Suppressor macrophage (primary cell): ENCODE measurements at places on chromosomes 4 and X.

GRCh38 chr4:5004496-5004895 is 14.8 kb downstream of the CYTL1 start:
- no peak for DNase-seq

DNA sequence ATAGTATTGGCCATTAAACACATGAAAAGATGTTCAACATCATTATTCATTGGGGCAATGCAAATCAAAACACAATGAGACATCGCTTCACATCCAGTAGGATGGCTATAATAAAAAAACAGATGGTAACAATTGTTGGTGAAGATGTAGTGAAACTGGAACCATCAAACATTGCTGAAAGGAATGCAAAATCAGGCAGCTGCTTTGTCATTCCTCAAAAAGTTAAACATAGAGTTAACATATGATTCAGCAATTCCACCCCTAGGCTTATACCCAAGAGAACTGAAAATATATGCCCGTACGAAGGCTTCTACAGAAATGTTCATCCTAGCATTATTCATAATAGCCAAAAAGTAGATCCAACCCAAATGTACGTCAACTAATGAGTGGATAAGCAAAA is 144.0 kb upstream of the NAP1L5 start:
- no peak for DNase-seq

DNA sequence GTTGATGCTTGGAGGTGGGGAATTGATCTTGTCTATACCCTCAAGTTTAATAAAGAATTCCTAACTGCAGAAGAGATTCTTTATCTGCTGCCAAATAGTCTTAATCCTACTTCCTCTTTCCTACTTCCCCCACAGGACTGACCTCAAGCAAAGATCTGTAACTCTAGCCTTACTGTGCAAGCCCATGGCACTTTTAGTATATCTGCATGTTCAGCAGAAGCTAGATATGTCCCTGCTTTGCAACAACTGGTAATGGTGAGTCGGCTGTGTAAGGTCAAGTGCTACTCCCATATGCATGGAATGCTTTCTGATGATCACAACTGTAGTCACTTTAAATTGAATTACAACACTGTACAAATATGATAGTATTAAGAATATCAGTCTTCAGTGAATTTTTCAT is 26.3 kb upstream of the PDS5A start:
- peak; percentile 81 for DNase-seq

GRCh38 chrX:124341396-124342132 is 4.8 kb upstream of the SH2D1A start:
- DNase-seq = no peak

- DNase-seq = no peak
Observed at GRCh38 chrX:47373198-47373597, 2.8 kb downstream of the ZNF157 start.

GRCh38 chr4:1451752-1452122 is 45.5 kb upstream of the NKX1-1 start:
- no peak for DNase-seq

DNA sequence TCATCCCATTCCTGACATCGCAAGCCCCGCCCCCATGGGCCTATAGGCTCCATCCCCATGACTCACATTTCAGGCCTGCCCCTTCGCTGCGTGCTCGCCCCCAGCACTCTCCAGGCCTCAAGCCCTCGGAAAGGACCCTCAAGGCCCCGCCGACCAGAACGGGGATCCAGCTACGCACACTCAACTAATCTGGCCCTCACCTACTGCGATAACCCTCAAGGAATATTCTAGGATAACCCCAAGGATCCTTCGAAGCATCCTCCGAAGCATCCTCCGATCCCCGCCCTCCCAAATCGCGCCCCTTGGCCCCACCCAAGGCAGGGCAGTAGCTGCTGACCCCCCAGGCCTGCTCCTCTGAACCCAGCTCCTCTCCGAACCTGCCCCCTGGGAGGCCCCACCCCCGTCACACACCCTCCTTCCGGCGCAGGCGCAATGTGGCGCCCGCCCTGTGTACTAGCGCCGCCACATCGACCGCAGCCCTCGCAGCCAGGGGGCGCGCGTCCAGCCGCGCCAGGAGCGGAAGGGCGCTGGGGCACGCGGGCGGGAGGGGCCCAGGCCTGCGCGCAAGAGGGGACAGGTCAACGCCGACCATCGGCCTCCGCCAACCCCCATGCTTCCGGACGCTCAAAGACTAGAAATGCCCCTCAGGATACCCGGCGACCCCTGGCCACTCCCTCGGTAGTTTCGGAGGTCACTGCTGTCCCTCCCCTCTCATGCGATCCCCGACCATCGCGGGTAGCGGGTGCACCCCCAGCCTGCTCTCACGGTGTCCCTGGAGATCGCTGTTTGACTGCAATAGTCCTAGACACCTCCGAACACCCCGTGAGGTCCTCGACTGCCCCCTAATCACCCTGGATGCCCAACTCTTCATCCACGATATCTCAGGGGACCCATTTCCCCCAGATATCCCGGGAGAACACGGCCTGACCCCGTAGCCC is 6.4 kb upstream of the MAGIX start:
- DNase-seq = peak; percentile 93

DNA sequence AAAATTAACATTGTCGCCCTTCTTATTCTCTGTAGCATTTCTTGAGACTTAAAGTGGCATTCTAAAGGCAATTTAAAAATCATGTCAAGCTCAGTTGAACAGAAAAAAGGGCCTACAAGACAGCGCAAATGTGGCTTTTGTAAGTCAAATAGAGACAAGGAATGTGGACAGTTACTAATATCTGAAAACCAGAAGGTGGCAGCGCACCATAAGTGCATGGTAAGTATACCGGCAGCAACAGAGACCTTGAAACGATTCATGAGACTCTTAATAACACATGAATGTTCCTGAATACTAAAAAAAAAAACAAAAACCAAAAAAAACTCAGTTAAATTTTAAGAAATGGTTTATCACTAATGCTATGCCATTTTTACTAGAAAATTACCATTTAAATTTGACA is 82.4 kb upstream of the HPRT1 start:
- peak; percentile 51 for DNase-seq

- no peak for DNase-seq
Observed at GRCh38 chrX:108439426-108439942, at the start of gene COL4A5. Gene COL4A5, plus strand, starts transcription at chrX:108439838. Its CDS starts 288 bp downstream, at chrX:108440126.

GRCh38 chr4:177163532-177163931 is 146.1 kb upstream of the NEIL3 start:
- DNase-seq = no peak

- no peak for DNase-seq
Observed at GRCh38 chr4:103359900-103360299, 161.8 kb upstream of the CENPE start.

DNA sequence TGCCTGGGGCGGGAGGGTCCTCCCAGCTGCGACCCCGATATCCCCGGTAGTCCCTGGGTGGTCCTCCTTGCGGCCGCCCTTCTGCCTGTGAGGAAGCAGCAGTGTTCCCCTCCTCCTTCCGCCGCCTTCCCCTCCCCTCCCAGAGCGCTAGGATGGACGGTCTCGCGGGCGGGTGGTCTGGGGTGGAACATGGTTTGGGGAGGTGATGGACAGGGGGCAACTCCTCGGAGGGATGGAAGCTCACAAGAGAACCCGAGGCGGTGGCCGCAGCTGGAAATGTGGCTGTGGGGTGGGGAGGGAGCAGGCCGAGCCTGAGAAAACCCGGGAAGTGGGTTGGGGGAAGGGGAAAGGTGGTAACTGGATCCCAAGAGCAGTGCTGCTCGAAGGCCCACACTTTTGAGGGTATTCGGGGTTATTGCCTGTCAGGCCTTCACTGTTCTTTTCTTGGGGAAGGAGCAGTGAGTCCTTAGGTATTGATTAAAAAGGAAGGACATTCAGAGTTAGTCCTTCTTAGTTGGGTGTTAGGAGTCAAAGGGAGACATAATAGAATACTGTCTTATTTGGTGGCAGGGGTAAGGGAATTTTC is 581 bp downstream of the UBE2K start:
- DNase-seq = peak; percentile 47

DNA sequence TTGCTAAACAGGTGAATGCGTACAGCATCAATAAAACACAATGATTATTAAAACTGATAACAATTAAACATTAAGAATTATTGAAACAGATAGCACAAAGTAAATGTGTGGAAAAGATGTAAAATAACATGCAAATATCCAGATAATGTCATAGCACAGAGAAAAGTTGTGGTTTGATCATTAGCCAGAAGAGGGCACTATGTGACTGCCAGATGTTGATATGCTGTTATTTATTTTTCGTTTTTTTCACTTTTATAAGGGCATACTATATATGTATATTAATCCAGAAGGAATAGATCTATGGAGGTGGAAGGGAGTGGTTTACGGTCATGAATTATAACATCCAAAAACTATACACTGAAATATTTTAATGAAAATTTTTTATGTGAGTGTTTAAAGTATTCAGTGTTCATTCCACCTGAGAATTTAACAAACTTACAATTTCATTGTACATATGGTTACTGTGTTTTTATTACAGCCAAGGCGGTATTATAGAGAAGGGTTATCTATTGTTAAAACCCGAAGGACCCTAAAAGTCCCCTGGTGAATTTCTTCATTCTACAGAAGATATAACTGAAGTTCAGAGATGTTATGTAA is 211.9 kb upstream of the UGT8 start:
- peak; percentile 21 for DNase-seq

- DNase-seq = no peak
Observed at GRCh38 chr4:94660614-94661013, 97.1 kb upstream of the BMPR1B start.

DNA sequence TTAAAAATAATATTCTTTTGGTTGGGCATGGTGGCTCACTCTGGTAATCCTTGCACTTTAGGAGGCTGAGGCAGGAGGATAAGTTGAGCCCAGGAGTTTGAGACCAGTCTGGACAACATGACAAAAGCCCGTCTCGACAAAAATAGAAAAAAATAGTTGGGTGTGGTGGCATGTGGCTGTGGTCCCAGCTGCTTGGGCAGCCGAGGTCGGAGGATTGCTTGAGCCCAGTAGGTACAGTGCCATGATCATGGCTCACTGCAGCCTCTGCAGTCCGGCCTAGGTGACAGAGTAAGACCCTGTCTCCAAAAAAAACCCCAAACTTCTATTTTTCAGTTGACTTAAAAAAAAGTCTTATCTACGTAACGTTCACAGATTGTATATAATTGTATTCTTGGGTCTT is 23.9 kb downstream of the UBE2K start:
- DNase-seq = no peak

DNA sequence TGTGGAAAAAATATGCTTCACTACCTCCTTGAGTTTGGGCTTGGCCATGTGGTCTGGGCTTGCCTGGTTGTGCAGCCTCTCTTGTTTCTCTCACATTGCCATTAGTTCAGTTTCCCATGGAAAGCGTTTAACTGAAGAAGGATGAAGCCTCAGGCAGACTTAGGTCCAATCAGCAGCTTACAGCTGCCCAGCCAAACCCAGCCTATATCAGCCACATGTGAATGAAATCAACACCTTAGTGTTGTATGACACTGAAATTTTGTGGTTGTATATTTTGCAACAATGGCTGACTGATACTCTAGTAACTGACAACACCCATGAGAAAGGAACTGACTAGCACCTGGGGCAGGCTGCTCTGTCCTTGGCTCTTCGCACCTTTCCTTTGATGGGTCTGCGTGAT is 81.2 kb downstream of the KLF8 start:
- DNase-seq = no peak

DNA sequence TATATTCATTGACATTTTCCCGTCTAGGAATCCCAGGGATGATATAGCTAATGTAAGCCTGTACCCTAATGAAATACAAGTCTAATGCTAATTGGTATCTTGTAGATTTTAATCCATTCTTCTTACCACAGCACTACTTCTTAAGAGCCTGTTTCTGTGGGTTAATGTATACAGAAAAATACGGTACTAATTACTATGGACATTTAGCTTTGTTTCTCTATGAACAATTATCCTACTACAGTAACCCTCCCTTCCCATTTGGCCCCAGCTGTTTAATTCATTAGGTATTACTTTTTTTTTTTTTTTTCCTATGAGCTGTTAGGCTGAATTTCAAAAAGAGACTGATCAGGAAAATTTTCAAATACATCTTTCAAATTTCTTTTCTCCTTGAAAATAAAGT is 245.1 kb upstream of the SLC7A11 start:
- no peak for DNase-seq

DNA sequence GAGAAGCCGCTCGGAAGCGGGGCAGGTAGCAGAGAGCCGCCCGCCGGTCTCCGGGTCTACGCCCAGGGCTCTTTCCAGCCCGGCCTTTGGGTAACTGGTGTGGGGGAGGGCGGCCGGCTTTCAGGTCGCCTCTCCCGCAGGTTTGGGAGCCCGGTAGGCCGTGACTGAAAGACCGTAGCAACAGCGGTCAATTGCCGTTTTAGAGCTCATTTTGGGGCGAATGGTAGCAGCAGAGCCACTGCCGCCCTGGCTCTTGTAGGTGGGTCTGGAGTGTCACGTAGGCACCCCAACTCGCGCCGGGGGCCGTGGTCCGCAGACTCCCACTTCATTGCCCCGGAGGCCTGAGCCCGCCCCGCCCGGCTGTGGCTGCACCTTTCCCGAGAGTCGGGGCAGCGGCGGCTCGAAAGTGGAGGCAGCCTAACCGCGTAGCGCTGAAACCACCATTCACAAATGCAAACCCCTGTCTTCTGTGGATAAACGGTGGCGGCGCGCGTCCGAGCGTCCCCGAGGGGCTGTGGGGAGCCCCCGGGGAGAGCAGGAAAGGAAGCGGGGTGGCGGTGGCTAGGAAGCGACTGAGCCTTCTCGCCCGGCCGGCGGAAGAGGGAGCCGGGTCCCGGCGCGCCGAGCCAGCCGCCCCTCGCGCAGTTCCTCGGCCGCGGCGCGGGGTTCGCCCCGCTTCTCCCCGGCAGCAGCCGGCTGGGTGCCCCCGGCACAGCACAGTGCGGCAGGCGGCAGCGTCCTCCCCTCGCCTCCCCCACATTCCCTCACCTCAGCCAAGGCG is 2185.1 kb upstream of the TENM3 start:
- no peak for DNase-seq

- peak; percentile 31 for DNase-seq
Observed at GRCh38 chr4:185134307-185134869, 8.7 kb upstream of the SLC25A4 start.

GRCh38 chr4:41569961-41570360 is 32.0 kb downstream of the LIMCH1 start:
- DNase-seq = no peak

DNA sequence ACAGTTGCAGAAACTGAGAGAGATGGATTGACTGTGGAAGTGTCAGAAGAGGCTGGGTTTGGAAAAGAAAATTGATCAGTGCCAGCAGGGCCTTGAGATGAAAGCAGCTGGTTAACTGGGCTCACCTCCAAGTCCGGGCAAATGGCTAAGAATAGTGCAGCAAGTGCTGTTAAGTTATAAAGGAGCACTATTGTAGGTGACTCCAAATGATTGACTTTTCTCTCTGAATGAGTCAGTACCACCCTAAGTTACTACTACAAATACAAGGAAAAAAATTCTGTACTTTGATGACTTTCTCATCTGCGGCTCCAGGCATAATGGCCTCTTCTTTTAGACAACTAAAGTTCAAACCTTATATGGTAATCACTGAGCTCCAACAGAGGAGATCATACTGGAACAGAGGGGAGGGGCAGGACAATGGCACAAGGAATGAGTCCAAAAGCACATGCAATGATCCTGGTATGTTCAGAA is 733.4 kb upstream of the INTU start:
- no peak for DNase-seq

- DNase-seq = peak; percentile 13
Observed at GRCh38 chr4:722169-722725, 16.6 kb downstream of the PCGF3 start.

GRCh38 chr4:67332627-67333026 is 212.7 kb downstream of the CENPC start:
- peak; percentile 17 for DNase-seq
